Right lung (tissue), 10 donors: ENCODE measurements at places on chromosomes 1 and 21.

GRCh38 chr1:41870076-41870562, 48.6 kb downstream of the HIVEP3 start:
- DNase-seq: no peak

DNA sequence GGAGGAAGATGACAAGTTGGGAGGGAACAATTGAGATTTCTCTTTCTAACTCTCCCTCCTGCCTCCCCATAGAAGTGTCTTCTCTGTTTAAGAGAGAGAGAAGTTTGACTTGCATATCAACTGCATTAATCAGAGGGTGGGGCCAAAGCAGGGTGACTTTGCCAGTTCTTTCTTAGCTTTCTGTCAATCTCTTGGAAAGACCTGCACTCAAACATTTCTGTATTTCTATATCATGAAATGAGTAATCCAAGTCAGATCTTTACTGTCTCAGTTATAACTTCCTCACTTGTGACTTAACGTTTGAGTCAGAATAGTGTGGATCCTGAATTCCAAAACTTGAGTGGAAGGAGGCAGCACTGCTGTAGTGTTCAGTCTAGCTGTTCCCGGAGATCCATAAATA, 180.8 kb upstream of the KCNK2 start:
- no peak for DNase-seq

GRCh38 chr1:229669333-229669732, 43.3 kb downstream of the URB2 start:
- no peak for DNase-seq

- DNase-seq: no peak
Measured at GRCh38 chr1:24992124-24992760, 62.2 kb upstream of the RUNX3 start.

DNA sequence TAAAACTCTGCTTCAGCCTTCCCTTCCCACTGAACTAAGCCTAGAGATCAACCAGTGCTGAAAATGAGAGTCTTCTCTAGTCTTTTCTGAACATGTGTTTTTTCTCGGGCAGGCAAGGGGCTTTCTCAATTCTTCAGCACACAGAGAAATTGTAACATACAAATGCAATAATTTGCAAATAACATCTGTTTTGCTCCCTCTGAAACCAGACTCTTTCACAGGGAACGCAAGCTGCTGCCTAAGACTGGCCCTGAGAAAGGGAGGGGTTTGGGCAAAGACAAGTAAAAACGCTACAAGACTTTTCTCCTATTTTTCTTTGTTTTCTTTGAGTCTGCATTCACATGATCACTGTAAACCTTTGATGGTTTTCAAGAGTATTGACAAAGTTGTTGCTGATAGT, 39.6 kb upstream of the VN1R5 start:
- no peak for DNase-seq
